ENCODE measurements at places on chromosomes 16 and 17.

DNA sequence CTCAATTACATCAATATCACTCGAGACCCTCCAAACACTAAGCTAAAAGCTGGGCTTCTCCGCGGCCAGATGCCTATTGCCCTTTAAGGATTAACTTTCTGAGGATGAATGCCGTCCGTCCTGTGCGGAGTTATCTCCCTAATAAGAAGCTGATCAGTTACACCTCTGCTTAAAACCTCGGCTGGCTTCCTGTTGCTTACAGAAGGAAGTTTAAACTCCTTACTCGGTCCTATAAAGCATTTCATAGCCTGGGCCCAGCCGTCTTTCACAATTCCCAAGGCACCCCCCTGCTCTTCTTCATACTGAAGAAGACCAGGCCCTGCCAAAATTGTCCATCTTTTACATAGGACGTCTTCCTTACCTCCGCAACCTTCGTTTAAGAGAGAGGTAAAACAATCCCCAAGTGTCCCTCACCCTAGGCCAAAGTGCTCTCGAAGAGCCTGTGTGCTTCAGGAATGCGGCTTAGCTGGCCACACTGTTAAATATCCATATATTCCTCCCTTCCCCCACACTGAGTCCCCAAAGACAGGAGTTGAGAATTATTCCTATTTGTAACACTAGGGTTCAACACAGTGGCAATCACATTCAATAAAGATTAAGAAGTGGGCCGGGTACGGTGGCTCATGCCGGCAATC, 112.6 kb upstream of the IRX5 start:
- DNase-seq = no peak

GRCh38 chr17:77499699-77500435, 359.1 kb downstream of the SEC14L1 start:
- no peak for DNase-seq

GRCh38 chr16:1221628-1222552, 3.2 kb downstream of the TPSG1 start:
- DNase-seq = no peak

- DNase-seq = no peak
Observed at GRCh38 chr16:58475091-58475619, 24.8 kb upstream of the NDRG4 start.

DNA sequence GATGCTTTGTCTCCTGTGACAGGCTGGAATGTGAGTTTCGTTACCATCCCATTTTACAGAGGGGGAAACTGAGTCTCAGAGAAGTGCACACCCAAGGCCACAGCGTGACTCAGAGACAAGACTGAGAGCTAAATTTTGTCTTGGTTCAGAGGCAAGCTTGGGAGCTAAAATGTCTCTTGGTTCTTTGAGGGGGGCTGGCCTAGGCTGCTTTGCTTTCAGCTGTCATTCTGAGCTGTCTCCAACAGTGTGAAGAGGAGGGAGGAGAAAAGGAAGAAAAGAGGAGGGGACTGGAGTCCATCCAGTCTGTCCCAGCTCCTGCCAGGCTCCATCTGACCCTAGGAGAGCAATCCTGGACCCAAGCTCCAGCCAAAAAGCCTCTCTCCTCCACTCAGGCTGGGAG, at the start of gene CLEC19A:
CLEC19A (plus strand) TSS at position 301 of the 400 bp plus-strand sequence. CDS start 121 bp downstream, outside the sequence.
- DNase-seq = no peak

- peak; percentile 38 for DNase-seq
Observed at GRCh38 chr17:81044764-81045589, 10.0 kb downstream of the BAIAP2 start.

GRCh38 chr16:28514246-28514645, 7.6 kb upstream of the IL27 start:
- no peak for DNase-seq

DNA sequence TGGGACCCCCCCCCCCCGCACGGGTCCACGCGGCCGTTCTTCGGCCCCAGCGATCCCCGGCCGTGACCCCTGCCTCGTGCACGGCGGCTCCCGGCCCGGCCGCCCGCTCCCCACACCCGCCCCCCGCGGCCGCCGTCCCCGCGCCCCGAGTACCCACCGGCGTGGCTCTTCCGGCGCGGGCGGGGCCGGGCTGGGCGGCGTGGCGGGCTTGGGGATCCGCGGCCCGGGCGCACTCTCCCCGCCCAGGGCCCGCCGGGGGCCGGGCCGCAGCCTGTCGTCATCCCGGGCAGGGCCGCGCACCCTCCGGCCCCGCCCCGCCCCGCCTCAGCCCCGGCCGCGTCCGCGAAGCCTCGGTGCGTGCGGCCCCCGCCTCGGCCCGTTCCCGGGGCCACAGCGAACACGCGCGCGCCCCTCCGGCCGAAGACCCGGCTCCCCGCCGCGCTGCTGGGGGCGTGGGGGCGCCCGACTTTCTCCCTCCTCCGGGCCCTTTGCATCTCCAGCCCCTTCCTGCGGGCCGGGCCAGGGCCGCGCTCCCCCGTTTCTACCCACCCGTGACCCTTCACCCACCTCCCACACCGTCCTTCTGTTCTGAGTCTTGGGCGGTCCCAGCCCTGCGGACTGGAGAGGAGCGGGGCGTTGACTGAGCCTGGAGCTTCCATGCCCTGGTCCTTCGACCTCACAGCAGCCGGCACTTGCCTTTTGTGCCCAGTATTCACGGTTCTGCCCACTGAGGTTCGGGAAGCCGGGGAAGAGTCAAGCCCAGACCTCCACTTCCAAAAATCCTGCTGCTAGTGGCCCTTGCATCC, 840 bp downstream of the MYO1C start:
- no peak for DNase-seq

GRCh38 chr16:65537336-65537735, 415.5 kb upstream of the CDH11 start:
- DNase-seq = no peak
